ENCODE measurements at places on chromosomes 12 and 14. TPM values are rescaled to one million over a fixed set of nuclear protein-coding genes. Genes with fewer than 3 reads are reported as not detected.

GRCh38 chr14:86532219-86532618 is 1002.3 kb downstream of the FLRT2 start:
- peak; percentile 27 for DNase-seq

- no peak for DNase-seq
These were observed at the start of gene SELPLG for GRCh38 chr12:108633534-108634248. Gene SELPLG, minus strand, starts transcription at chr12:108633894. Its CDS starts 9,587 bp downstream, at chr12:108624307.

DNA sequence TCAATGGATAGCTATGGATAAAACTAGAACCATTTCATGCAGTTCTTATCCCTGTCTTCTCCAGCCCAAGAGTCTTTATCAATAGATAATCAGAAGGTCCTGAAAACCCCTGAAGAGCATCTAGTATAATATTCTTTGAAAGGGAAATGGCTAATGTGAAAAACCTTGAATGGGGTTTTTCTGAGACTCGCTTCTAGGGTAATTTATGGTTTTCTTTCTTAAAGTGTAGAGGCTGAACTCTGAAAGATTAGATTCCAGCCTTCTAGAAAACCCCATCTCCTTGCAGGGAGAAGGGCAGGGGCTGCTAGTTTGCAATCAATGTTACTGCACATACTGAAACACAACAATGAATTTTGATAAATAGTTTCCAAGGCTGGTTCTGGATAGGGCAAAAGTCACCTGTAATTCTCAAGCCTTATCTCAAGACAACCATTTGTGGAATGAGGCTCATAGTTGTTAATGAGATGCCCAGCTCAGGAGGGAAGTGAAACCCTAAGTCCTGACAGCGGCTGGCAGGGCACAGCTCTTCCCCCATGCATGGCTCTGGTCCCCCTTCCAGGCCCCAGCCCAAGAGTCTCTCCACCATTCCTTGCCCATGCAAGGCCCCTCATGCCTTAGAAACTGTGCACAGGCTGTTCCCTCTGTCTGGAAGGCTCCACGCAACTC is 33.7 kb upstream of the PYGL start:
- no peak for DNase-seq

DNA sequence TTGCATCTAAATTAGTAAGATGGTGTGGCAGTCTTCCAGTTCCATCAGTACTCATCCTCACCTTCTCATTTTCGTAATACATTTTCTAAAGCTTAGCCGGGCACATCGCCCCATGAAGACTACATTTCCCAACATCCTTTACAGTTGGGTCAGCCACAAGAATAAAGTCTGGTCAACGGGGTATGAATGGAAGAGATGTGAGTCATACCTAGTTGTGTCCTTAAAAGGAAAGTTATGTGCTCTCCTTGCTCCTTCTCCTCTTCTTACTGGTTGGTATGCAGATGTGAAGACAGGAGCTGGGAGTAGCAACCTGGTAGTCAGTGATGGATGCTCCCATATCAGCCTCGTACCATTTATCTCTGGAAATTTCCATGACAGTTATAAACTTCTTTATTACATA is 35.9 kb upstream of the EGLN3 start:
- peak; percentile 58 for DNase-seq

Gene IL31
- not detected for total RNA-seq

DNA sequence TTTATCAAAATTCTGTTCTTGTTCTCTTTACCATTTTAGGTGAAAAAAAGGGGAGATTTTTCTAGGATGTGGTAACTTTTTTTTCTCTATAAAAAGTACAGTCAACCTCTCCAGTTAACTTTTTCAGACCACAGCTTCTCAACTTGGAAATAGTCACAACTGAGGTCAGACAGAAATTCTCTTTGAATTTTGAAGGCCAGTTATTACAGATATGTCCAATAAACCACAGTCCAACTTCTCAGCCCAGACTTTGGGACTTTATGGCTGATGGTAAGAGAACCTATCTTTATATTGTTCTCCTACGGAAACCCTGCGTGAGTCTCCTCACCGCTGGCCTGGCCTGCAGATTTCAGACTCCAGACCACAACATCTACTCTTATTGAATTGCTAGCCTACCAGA is 176.7 kb downstream of the DACT1 start:
- DNase-seq: no peak

- no peak for DNase-seq
These were observed 702.7 kb downstream of the MED13L start for GRCh38 chr12:115574826-115575225.

DNA sequence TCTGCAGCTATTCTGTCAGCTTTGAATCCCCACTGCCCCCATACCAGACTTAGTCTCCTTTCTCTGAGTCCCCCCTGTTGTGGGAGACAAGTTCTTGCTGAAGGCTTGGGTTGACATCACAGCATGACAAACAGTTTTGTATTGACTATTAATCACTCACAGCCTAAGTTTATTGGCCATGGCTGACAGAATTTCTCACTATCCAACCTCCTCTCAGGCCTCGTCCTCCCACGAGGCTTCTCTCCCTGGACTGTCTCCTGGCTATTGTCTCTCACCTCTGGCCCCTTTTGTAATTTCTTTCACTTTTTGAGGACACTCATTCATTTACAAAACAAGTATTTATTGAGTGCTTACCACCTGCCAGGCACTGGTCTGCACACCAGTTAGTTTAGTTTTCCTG is 35.2 kb upstream of the DCD start:
- DNase-seq: no peak

- DNase-seq: no peak
These were observed 20.6 kb downstream of the GNG2 start for GRCh38 chr14:51880835-51881580.

- DNase-seq: peak; percentile 71
These were observed 163.4 kb downstream of the SAMD4A start for GRCh38 chr14:54730156-54730961.

DNA sequence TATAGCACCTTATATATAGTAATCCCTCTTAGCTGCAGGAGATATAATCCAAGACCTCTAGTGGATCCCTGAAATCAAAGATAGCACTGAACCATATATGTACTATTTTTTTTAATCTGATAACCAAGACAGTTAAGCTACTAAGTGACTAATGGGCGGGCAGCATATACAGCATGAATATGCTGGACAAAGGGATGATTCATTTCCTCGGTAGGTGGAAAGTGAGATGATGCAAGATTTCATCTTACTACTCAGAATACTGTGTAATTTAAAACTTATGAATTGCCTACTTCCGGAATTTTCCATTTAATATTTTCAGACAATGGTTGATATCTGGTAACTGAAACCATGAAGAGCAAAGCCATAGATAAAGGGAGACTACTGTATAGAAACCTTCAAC is 36.2 kb downstream of the PRMT8 start:
- DNase-seq: peak; percentile 70

DNA sequence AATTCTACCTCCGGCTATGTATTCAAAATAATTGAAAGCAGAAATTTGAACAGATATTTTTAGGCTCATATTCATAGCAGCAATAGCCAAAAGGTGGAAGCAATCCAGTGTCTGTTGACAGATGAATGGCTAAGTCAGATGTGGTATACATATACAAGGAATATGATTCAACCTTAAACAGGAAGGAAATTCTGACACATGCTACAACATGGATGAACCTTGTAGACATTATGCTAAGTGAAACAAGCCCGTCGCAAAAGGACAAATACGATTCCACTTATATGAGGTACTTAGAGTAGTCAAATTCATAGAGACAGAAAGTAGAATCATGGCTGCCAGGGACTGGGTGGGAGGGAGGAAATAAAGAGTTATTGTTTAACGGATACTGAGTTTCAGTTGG is 331.6 kb downstream of the PCNX1 start:
- no peak for DNase-seq

- no peak for DNase-seq
These were observed 410.9 kb downstream of the EGLN3 start for GRCh38 chr14:33539918-33540357.

GRCh38 chr14:99863059-99863458 is 69.8 kb downstream of the EML1 start:
- no peak for DNase-seq

GRCh38 chr12:52166672-52167071 is 25.1 kb downstream of the KRT80 start:
- DNase-seq: no peak

GRCh38 chr12:112514926-112515642 is 96.3 kb downstream of the PTPN11 start:
- DNase-seq: no peak

Gene GCH1
- total RNA-seq: 1.9 TPM

Data from fibroblast of the aortic adventitia (primary cell).